ENCODE measurements at places on chromosomes 3 and 15.

- DNase-seq: no peak
Measured at GRCh38 chr15:51335538-51336410, 2.6 kb downstream of the CYP19A1 start.

DNA sequence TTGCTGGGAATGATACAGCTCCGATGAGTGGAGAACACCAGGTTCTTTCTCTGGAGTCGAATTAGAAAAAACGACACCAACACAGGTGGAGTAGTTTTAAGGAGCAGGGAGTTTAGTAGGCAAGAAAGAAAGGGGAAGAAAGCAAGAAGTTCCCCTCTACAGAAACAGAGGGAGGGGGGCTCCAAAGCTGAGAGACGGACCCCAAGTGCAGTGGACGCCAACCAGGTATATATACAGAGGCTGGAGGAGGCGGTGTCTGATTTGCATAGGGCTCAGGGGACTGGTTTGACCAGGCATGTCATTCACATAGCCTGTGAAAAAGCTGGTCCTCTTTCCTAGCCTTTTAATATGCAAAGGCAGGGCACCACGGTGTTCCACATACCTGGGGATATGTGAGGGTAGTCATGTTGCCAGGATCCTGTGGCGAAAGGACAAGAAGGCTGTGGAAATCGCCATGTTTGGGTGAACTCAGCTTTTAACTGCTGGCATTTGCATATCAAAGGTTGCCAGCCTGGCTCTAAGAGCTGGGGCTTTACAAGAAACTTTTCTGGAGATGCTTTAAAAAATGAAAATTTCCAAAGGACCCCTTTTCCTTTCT is 887.4 kb upstream of the EPHA6 start:
- no peak for DNase-seq

- no peak for DNase-seq
Measured at GRCh38 chr3:168872826-168873225, 777.1 kb upstream of the GOLIM4 start.

GRCh38 chr3:41652506-41652905 is 309.4 kb downstream of the ULK4 start:
- no peak for DNase-seq

DNA sequence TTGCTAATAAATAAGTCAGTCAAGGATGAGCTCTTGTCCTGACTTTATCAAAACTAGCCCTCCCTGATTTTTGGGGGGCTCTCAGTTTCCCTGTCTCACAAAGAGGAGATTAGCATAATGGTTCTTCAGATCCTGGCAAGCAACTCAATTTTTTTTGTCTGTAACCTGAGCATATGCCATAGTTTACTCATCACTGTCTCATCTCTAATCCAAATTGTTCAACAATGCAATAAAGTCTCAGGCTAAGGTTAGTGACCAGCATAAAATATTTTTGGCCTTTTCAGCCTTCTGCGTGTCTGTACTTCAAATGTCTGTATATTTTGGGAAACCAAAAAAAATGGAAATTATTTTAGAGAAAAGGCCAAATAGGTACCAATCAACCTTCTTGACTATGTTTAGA is 465.6 kb upstream of the TPRG1 start:
- DNase-seq: no peak

DNA sequence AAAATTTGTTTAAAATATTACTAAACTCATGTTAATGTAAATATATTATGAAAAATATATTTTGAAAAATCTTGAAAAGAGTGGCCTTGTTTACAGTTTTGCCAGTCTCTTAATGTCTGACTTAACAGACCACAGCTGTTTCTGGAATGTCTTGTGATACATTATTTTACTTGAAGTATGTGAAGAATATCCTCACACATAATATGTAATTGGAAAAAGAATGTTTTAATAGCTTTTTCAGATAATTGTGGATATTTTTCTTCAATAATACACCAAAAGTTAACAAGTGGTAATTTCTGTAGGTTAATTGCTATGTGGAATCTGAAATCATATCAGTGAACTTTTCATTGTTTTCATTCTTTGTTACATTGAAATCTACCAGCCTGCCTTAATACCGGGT is 101.3 kb downstream of the UBE2E2 start:
- DNase-seq: no peak

- DNase-seq: no peak
Measured at GRCh38 chr3:15052335-15053242, 12.5 kb downstream of the MRPS25 start.

GRCh38 chr3:77042343-77042742 is 2.4 kb downstream of the ROBO2 start:
- no peak for DNase-seq

GRCh38 chr3:47227678-47228077 is 54.9 kb downstream of the KIF9 start:
- DNase-seq: no peak

DNA sequence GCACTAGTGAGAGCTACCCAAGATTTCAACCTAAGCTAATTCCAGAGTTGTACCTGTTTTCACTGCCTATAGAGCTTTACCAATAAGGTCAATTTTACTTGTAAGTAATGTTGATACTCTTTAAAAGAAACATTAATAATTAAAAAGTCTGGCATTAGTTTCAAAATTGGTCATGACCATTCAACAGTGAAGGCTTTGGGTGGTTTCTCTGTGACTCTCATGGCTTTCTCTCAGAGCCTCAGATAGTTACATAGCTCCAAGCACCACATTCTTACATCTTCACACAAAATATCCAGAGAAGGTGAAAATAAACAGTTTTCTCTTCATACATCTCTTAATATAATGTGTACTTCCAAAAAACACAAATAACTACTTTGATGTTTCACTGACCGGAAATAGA is 61.5 kb upstream of the TCF12 start:
- DNase-seq: no peak

GRCh38 chr3:41847679-41848078 is 114.2 kb downstream of the ULK4 start:
- no peak for DNase-seq

GRCh38 chr3:65605876-65606432 is 432.8 kb downstream of the MAGI1 start:
- DNase-seq: no peak

GRCh38 chr3:87742250-87742649 is 316.6 kb downstream of the CGGBP1 start:
- DNase-seq: no peak

- DNase-seq: no peak
Measured at GRCh38 chr15:55823191-55823670, 80.3 kb upstream of the PRTG start.

DNA sequence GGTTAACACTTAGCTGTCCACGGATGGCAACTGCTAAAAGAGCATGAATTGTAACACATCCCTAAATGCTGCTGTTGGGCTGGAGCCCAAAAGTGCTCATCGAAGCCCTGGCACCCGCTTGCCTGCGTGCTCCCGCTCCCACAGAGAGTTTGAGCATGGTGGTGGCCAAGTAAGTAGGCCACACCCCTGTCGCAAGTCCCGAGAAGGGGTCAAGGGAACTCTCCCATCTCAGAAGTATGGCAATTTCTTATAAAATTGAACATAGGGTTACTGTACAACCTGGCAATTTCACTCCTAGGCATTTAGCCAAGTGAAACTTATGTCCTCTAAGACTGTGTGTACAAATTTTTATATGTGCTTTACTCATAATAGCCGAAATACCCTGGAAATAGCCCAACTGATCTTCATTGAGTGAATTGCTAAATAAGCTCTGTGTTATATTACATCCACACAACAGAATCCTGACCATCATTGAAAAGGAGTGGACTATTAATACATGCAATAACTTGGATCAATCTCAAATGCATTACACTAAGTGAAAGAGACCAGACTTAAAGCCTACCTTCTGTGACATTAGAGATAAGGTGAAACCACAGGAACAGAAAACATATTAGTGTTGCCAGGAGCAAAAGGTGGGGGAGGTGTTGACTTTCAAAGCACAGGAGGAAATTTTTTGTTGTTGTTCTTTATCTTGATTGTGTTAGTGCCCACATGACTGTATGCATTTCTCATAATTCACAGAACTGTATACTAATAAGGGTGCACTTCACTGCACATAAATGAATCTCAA is 1.5 kb upstream of the GCSAM start:
- DNase-seq: no peak

DNA sequence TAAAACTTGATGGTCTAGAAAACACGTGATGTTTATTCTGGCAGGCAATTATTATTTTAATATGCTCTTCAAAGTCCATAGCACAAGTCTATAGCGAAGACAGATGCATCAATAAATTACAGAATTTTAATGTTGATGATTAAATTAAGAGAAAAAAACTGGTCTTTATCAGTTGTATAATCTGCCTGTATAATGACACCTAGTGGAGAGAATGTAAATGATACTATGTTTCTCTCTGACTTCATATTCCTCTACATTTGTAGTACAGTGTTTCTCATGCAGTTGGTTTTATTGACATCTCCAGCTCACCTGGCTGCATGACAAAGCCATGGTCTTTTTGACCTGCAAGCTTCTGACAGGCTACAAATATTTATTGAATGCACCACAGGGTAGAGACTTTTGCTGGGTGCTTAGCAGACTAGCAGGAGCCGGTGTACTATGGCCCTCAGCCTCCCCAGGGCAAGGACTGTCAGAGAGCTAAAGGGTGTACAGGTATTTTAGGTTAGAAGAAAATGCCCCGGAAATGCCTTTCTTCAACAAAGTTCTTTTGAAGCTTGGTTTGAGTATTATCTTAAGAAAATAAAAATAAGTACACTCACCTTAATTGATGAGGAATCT is 289.9 kb downstream of the GAP43 start:
- DNase-seq: no peak

- peak; percentile 24 for DNase-seq
Measured at GRCh38 chr3:63343674-63344073, 65.6 kb downstream of the SYNPR start.

DNA sequence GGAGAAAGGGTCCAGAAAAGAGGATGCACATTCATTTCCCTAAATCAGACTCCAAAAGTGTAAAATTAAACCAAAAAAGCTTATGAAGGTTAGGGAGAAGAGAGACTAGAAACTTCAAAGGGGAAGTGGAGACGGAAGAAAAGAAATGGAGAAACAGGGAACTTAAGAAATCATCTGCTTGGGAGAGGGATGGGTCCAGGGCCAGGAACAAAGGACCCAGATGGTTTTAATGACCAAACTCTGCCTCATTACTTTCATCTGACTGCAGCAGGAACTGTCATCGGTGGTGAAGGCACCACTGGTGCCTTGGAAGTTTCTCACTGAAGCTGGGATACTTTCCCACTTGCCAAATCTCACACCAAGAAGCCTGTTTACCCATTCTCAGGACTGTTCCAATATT is 70.5 kb upstream of the SLC4A7 start:
- no peak for DNase-seq
